ENCODE measurements at places on chromosomes 7 and 10.

DNA sequence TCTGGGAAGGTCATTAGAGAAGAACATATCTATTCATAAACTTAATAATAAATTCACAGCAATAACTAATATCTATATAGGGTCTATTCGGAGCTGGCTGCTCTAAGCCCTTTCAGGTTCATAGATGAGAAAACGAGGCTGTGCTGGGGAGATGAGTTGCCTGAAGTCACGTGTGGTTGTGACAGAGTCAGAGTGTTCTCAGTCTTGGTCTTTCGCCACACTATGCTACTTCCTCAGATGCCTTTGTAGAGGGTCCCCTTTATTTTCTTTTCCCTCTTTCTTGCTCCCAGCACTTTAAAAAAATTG, 43.7 kb upstream of the FAM180A start:
- no peak for DNase-seq

- DNase-seq, result no peak
Measured at GRCh38 chr7:44098092-44099068, 5.8 kb upstream of the AEBP1 start.

DNA sequence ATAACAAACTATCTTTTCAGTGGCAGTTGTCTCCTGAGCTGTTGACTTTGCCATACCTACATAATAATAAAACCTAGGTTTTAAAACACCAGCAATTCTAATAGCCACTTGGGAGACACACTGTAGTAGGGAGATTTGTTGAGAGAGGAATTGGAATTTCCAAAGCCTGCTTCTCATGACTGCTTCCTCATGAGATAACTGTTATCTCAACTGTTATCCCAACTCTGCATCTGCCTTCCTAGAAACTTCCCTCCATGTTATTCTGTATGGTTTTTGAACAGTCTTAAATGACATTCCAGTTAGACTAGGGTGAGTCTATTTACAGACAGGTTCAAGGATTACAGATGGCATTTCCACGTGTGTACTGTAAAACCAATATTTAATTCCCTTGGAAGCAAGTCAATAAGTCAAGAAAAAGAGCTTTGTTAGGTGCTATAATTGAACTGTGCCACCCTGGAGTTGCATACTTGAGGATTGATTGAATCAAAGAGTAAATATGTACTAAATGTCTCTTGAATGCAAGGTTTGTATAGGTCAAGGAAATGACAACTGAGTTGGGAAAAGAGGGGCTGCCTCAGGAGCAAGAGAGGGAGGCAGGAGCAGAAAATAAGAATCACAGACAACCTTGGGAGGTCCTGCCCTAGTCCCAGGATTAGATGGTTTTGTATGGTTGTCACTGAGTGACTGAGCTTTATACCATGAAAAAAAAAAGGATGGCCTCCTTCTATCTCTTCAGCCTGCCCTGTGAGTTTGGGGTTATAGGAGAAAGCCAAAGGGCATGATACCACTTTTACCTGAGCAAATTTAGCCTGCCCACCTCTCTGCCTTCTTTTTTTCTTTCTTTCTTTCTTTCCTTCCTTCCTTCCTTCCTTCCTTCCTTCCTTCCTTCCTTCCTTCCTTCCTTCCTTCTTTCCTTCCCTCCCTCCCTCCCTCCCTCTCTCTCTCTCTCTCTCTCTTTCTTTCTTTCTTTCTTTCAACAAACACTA, 9.9 kb upstream of the TM9SF3 start:
- DNase-seq, result no peak

DNA sequence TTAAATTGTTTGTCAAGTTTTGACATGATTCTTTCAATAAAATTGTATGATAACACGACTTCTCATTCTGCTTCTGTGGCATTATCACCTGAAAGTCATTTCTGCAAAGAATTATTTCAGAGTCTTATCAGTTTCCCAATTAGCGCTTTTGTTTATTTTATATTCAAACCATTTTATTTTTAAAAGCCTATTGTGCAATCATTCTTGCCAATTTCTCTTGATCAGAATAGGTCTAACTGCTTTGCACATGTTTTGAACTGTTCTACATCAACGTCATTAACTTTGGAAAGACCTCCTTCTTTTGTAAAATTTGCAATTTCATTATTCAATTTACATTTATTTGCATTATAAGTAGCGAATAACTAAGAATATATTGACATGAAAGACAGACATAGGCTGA, 758.1 kb downstream of the CNTNAP2 start:
- no peak for DNase-seq

- no peak for DNase-seq
Measured at GRCh38 chr10:112585126-112585525, 138.1 kb downstream of the VTI1A start.

GRCh38 chr7:151484971-151485707, 34.6 kb downstream of the RHEB start:
- DNase-seq, result no peak

- DNase-seq, result no peak
Measured at GRCh38 chr7:20190560-20191390, 26.4 kb downstream of the MACC1 start.

- no peak for DNase-seq
Measured at GRCh38 chr10:90746829-90747228, 111.0 kb downstream of the HTR7 start.

DNA sequence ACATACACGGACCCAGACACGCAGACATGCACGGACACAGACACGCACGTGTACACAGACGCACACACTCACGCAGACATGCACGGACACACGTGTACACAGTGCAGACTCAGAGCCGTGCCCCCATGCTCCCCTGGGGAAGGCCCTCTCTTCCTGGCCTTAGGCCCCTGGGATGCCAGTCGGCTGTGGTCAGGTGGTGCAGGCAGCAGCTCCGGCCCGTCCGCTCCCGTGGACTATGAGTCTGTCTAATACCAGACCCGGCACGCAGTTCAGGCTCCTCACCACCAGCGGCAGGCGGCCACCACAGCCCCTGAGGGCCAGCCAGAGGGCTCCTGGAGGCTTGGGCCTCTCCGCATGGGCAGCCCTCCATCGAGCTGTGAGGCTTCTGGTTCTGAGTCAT, 52.0 kb upstream of the NKX6-2 start:
- no peak for DNase-seq

GRCh38 chr10:69303632-69304051, 25.3 kb downstream of the HK1 start:
- no peak for DNase-seq

- no peak for DNase-seq
Measured at GRCh38 chr10:43878386-43878785, 229.7 kb upstream of the ZNF32 start.

- DNase-seq, result no peak
Measured at GRCh38 chr10:29141761-29142160, 147.1 kb upstream of the LYZL1 start.

GRCh38 chr7:30634634-30635201, 40.0 kb downstream of the GARS1 start:
- DNase-seq, result no peak

- no peak for DNase-seq
Measured at GRCh38 chr7:114788706-114789105, 133.2 kb upstream of the MDFIC start.

- DNase-seq, result no peak
Measured at GRCh38 chr7:98238076-98238475, 14.0 kb downstream of the TECPR1 start.

DNA sequence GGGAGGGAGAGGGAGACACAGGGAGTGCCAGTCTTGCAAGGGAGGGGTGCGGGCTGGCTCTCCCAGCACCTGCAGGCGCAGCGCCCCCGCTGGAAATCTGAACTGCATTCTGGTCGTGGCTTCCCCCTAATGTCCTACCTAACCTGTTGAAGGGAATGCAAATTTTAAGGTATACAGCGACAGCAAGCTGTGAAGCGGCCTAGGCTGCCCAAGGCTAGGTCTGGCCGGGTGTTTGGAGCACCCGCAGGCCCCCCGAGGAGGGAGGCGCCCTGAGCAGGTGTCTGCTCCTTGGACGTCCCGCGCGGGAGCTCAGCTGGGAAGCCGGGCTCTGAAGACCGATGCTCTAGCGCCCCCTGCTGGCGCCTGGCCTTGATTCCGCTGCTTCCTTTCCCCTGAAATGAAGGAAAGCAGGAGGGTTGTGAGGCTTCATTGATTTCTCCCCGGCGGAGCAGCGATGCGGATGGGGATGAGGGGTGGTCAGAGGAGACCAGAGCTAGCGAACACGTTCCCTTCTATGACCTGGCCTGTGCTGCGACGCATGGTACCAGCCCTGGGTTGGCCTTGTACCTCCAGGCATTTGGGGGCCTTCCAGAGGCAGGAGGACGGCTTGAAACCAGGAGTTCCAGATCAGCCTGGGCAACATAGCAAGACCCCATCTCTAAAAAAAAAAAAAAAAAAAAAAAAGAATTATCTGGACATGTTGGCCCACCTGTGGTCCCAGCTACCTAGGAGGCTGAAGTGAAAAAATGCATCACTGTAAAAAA, 601.3 kb downstream of the GALNT17 start:
- DNase-seq, result peak; percentile 3

GRCh38 chr7:80639011-80639410, 569 bp downstream of the CD36 start:
- no peak for DNase-seq

- DNase-seq, result no peak
Measured at GRCh38 chr10:29734640-29734961, 99.8 kb upstream of the SVIL start.

DNA sequence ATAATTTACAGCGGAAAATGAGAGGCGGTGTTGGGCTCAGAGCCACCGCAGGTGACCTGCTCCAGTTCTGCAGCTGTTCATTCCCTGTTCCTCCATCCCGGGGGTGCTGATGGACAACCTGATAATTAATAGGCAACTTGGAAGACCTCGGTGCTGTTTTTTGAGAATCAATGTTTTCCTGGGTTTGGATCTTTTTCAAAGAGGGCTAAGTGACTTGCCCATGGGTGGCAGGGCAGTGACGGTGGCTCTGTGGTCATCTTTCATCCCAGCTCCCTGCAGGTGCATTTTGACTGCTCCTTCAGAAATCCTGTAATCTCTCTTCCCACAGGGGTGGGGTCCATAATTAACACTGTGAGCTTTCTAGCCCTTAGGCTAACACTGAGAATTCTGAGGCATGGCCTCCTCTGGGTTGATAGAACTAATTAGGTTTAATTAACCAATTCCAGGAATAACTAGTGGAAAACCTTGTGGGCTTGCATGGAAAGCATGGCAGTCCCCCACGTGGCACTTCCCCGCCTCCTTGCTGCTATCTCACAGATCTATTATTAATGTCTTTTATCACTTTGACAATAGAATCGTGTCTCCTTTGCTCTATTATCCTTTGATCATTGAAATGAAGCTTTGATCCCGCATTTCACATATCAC, 217.9 kb downstream of the GLRX3 start:
- DNase-seq, result no peak

DNA sequence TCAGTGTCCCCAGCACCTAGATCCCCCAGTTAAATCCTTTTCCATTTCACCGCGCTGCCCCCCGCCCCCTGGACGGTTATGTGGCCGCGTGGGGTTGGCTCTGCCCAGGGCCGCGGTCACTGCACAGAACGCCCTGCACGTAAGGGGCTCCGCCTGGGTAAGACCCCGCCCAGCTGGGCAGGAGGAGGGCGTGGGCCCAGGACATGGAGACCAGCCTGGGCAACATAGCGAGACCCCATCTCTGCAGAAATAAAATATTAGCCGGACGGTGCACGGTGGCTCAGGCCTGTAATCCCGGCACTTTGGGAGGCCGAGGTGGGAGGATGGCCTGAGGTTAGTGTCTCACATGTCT, 650 bp upstream of the ZFAND2A start:
- no peak for DNase-seq

DNA sequence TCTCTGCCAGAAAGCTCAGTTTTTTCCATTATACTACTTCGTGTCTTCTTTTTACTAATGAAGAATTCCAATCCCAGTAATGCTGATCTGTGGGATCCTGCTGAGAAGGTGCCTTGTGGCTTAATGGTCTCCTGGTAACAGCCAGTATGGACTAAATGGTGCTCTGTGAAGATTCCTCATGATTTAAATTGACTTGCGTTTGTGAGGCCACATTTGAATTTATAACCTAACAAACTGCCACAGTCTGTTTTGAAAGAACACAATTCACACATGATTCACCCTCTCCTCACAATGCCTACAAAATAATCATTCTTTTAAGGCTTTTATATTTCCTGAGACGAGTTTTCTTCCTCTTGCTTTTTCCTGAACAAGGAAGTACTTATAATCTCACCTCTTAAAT, 140.0 kb downstream of the MBL2 start:
- DNase-seq, result no peak

DNA sequence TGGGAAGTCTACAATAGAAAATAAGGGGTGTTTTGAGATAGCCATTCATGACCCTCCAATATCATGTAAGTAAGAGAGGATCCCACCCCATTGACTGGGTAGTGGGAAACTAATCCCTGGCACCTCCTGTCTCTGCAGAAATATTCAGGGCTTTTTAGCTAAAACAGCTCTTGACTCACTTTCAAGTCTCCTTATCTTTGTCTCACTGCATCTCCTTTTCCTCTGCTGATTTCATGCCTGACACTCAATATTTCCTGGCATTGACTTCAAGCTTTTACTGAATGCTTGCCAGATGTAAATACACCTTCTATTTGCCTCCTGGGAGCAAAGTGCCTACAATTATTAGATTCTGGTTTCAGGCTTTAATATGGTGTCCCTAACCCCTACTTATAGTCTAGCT, 57.1 kb downstream of the CHRM2 start:
- DNase-seq, result no peak

- no peak for DNase-seq
Measured at GRCh38 chr10:62559481-62560200, 185.5 kb downstream of the ZNF365 start.

GRCh38 chr7:74262639-74263398, 8.6 kb upstream of the RFC2 start:
- DNase-seq, result no peak

GRCh38 chr10:32005050-32005449, 51.2 kb downstream of the KIF5B start:
- DNase-seq, result peak; percentile 22

GRCh38 chr10:85784792-85785191, 581.8 kb downstream of the GRID1 start:
- no peak for DNase-seq

DNA sequence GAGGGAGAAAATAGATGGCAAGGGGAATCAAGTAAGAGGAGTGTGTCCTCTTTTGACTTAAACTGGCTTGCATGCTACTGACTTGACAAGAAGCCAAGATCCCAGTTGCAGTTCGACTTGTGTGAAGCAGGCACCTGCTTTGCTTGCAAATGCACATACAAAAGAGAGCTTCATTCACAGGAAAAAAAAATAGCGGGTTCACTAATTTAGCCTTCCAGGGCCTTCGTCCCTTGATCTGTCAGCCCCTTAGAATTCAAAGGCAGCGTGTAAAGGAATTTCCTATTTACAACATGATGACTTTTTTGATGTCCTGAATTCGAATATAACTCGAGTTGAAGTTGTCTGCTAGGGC, 192.1 kb downstream of the CELF2 start:
- no peak for DNase-seq

DNA sequence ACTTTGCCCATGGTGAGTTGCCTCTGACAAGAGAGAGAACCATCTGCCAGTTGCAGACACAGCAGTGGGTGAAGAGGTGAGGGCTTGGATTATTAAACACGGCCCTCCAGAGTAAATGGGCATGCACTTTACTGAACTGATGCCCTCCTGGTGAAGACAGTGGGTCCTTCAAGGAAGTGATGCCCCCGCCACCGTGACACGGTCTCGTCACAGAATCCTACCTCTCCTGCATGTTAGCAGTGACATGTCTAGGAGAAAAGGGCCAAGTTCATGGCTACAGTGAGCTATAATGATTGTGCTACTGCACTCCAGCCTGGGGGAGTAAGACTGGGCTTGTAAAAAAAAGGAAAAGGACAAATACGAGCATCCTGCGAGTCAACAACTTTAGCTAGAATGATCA, 2.4 kb downstream of the BNIP3 start:
- no peak for DNase-seq

- DNase-seq, result no peak
Measured at GRCh38 chr7:8938044-8938805, 504.8 kb downstream of the NXPH1 start.

- DNase-seq, result no peak
Measured at GRCh38 chr7:17142831-17143541, 155.5 kb upstream of the AHR start.
